ENCODE measurements at places on chromosomes 5 and 9.

GRCh38 chr5:100902440-100903038 is 543 bp downstream of the ST8SIA4 start:
- DNase-seq = no peak

- no peak for DNase-seq
These were observed 229.5 kb downstream of the CD180 start for GRCh38 chr5:66967102-66967501.

DNA sequence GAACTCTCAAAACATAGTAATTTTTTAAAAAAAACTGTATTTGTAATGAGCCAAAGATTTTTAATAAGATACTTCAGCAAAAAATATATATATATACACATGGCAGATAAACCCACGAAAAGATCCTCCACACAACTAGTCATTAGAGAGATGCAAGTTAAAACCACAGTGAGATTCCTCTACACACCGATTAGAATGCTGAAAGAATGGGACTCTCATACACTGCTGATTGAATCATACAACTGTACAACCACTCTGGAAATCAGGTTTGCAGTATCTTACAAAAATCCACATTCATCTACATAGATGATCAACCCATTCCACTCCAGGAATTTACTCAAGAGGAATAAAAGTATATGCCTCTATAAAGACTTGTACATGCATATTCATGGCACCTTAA is 43.7 kb downstream of the RASEF start:
- no peak for DNase-seq

- DNase-seq = no peak
These were observed at the start of gene PRRT1B for GRCh38 chr9:131545003-131545785. Gene PRRT1B, plus strand, starts transcription at chr9:131545523. Its CDS starts 93 bp downstream, at chr9:131545616.

DNA sequence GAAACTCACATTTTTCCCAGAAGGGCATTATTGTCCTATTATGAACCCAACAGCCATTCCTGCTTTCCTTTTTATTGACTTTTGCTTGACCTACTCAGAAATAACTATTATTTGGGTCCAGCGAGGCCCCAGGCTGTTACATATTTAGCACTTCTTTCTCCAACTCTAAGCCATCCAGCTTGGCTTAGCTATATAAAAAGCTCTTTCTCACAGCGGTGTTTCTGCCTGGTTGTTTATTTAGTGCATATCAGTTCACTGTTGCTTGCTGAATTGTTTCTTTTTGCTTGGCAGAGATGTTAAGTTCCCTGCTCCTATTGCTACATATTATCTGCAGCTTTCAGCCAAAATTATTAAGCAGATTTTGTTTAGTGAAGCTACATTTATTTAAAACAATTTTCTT is 1156.8 kb upstream of the SEMA6A start:
- no peak for DNase-seq

DNA sequence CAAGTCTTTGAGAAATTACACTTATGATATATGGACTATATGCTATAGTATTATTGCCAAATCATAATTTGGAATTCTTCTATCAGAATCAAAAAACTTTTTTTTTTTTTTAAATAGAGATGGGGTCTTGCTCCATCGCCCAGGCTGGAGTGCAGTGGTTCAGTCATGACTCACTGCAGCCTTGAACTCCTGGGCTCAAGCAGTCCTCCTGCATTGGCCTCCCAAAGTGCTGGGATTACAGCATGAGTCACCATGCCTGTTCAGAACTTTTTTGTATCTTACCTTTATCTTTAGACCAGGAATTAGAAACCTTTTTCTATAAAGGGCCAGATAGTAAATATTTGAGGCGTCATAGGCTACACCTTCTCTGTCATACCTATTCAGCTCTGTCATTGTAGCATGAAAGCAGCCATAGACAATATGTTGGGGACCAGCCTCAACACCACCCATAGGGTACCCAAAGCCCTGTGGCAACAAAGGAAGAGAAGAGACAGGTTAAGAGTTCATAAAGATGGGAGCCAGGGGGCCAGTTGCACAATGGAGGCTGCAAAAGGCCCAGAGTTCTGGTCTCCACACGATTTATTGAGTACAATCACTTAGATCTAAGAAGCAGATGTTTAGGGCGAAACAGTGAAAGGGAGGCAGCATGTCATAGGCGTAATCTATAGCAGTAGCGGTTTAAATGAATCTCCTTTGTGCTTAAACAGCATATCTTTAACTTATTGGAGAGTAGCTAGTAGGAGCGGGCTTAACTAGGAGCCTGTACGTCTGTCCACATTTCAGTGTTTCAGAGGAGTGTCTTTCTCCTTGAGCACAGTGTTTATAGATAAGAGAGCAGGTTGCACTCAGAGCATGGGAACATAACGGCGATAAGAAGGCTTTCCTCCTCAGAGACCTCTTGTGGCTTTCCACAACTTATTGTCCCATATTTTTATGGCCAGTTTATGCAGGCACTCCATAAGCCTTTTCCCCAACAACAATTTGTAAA is 12.5 kb downstream of the ECM2 start:
- DNase-seq = no peak

DNA sequence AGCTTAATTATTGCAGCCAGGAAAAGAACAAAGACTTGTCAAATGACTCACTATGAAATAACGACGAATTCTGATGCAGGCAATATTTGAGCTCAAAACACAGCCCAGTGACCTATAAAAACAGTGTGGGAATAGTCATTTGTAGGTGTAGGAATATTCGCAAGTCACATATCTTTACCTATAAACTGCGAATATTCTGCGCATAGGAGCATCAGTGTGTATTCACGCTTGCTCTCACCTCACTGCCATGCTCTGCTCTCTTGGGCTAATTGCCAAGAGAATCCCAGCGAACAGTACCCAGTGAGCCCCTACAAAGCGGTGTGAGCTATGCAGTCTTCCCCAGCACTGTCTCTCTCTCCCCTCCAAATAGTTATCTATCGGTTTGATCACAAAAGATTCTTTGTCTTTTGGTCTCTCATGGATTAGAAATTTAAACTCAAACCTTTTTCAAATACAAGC is 74.2 kb downstream of the ST8SIA4 start:
- no peak for DNase-seq

Measured in activated CD4-positive, alpha-beta T cell treated with anti-CD3 and anti-CD28 coated beads for 24 hours (primary cell).